ENCODE measurements at places on chromosomes 6 and 20.

DNA sequence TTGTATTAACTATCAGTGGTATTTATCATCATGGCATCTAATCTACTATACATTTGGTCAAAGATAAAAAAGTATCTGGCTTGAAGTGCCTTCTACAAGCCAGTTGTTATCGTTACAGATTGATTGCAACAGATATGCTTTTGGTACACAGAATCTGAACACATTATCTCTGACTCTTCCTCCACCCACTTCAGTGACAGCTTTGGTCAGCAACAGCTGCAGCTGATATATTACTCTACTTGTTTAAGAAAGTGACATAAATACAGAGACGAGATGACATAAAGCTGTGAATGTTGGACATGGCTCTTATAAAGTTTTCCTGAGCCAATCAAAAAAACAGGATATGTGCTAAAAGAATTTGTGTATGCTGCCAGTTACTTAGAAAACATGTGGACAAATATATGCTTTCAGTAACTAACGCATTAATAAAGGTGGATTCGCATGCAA is 77.6 kb downstream of the HIVEP2 start:
- DNase-seq = no peak

GRCh38 chr20:39016506-39016905 is 54.4 kb downstream of the DHX35 start:
- no peak for DNase-seq

GRCh38 chr6:131182991-131183425 is 47.7 kb downstream of the AKAP7 start:
- DNase-seq = peak; percentile 21

GRCh38 chr6:134005800-134006199 is 46.6 kb downstream of the SLC2A12 start:
- DNase-seq = no peak

DNA sequence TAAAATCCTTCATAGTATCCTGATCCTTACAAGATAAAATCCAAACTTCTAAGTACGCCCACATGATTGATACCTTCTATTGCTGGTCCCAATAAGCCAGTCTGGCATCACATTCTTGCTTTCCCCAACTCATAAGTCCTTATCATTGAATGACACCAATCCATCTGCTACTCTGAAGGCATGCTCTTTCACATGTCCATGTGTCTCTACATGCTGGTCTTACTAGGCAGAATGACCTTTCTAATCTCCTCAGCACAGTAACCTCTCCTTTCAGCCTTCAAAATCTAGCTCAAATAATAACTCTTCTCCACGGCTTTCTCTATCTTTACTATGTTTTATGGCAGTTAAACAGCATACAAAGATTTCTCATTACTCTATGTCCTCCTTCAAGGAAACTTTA is 71.1 kb downstream of the ASCC3 start:
- DNase-seq = no peak

GRCh38 chr20:20317195-20317594 is 50.7 kb upstream of the INSM1 start:
- no peak for DNase-seq

- peak; percentile 32 for DNase-seq
These were observed 655 bp downstream of the FAM184A start for GRCh38 chr6:119077643-119078375.

GRCh38 chr20:35578469-35578868 is 36.6 kb downstream of the ERGIC3 start:
- no peak for DNase-seq

GRCh38 chr6:161890133-161890831 is 616.4 kb upstream of the AGPAT4 start:
- DNase-seq = no peak

GRCh38 chr20:38109591-38110524 is 55.2 kb downstream of the TGM2 start:
- DNase-seq = peak; percentile 95

GRCh38 chr20:57141492-57141891 is 124.9 kb downstream of the BMP7 start:
- DNase-seq = no peak

DNA sequence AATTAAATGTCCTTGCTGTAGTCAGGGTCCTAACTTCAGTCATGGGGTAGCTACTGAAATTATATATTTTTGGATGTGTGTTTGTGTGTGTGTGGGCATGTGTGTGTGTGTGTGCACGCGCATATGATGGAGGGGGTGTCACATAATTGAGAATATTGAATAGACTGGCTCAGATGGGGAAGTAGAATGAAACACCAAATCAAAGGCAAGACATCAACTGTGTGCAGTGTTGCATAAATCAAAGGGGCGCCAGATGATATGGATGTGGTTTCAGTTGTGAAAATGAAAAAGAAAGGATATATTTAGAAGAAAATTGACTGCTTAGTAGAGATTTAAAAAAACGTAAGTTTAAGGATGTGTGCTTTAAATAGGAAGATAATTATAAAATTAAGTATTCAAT is 144.2 kb upstream of the CEP162 start:
- DNase-seq = no peak

DNA sequence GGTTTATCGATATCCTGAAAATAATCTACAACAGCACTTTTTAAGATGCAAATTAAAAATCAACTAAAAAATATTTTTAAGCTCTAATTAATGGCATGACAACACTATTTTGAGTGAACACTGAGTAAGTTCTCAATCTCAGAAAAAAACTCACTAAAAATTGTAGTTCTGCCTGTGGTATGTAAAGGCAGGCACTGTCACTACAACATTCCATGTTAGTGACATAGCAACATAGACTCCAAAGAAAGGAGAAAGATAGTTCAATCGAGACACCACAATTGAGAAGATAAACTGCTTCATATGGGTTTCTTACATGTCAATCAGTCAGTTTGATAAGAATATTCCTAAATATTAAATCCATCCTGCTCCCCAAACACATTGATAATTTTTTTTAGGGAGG is 38.0 kb downstream of the COL12A1 start:
- no peak for DNase-seq

DNA sequence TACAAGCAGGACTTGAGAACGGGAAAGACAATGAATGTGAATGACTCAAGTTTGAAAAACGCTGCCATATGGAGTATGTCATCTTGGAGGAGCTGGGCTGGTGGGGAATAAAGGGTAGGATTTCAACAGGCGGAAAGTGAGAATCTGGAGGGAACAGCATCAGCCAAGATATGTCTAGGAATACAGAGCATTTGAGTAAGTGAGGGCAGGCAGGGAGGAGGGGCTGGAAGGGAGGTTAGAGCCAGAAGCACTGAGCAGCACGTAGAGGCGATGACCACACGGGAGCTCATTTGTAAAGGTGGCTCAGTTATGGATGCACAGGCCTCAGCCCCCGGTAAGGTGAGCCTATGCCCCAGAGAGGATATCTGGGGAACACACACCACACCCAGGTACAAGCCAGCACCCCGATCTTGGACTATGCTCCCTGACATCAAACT is 115.1 kb downstream of the ZMYND8 start:
- no peak for DNase-seq

DNA sequence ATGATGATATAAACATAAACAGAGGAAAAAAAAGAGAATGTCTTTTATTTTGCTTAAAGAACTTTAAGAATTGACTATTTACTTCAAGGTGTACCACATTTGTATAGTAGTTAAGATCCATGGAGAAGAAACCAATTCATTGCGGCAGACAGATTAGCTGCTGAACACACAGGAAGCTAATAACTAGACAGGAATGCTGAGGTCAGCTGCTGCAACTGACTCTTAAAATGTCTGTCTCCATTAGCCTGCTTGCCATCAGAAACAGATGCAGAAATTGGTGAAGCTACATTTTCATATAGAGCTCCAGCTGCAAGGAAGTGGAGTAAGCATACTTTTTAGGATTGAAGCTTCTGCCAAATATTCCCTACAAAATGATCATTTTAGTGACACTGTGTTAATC is 939.5 kb downstream of the EPHA7 start:
- DNase-seq = peak; percentile 7

DNA sequence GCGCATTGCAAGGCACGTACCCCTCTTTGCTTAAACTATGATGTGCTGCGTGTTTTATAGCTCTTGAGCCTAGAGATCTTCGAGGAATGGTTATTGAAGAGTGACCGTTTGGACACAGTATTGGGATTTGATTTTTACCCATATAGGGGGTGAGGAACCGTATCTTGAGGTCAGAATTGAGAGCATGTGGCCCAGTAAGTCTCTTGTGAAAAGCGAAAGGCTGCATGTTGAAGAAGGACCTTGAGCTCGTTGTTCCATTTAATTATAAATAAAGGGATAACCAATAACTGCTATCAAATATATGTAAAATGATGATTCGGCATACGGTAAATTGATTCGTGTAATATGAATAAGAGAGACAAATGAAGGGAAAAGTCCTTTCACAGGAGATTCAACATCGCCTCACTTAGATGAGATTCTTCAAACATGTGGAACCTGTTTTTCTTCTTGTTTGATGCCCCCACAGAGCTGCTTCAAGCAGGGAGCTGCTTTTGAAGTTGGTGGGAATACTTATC is 66.6 kb downstream of the AKAP12 start:
- no peak for DNase-seq

GRCh38 chr6:112149236-112149635 is 61.8 kb downstream of the FAM229B start:
- DNase-seq = no peak

DNA sequence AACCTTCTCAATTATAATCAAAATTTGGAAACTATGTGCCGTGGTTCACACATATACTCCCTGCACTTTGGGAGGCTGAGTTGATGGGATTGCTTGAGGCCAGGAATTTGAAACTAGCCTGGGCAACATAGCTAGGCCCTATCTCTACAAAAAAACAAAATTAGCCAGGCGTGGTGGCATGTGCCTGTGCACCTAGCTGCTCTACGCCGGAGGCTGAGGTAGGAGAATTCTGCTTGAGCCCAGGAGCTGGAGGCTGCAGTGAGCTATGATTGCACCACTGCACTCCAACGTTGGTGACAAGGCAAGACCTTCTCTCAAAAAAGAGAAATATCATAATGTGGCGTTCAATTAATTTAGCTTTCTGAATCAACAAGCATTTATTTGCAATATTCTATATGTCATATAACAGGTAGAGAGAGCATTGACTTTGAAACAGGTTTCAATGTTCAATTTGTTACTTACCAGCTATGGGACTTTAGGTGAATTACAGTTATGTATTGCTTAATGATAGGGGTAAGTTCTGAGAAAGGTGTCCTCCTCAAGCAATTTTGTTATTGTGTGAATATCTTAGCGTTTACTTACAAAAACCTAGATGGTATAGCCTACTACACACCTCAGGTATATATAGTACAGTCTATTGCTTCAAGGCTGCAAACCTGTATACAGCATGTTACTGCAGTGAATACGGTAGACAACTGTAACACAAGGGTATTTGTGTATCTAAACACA is 2.2 kb upstream of the SYCP2 start:
- DNase-seq = no peak

DNA sequence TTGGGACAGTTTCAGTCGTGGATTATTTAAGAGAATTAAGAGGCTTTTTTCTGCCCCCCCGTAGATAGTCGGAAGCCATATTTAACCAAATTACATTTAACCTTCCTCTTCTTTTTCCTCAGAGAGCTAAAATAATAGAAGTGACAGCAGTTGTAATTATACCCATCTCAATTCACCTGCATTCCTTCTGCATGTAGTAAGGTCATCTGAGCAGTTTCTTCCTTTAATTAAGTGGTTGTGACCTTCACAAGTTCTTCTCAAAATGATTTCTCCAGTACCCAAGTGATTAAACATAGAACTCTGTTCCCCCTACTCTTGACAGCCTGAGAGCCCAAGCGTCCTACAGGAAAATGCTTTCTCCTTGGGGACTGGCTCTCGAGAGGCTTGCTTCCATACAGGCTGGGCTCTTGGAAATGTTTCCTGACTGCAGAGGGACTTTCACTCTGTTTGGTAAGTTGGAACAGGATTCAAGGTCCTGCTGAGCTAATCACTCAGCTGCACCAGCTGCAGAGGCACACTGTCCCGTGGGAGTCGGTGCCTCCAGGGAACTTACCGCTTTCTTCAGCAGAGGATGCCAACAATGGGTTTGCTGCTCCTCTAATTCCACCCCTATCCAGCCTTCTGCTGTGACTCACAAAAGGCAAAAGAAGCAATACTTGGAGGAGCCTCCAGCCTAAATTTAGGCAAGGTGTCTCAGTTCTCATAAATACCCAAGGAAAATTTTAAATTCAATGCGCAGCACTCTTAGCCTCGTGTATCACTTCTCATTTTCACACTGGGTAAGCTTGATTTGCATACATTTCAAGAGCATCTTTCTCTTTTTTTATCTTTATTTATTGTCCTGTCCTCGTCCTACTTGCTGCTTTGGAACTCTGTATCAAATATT is 414.9 kb downstream of the KIF16B start:
- DNase-seq = no peak

DNA sequence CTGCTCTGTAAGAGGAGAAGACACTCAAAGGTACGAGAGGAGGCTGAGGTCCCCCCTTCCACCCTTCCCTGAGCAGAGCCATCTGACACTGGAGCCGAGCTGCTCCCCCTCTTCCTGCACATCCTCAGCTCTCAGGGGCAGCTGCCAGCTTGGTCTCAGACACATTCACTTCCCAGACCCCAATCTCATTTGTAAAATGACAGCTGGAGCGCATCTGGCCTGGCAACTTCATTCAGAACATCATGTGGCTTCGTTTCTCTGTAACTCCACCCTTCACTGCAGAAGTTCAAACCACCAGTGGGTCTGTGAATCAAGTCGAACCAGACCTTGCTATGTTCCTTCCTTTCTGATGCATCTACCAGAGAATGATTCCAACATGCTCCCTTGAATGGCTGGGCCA is 145.6 kb upstream of the CDH4 start:
- DNase-seq = no peak

GRCh38 chr6:148790817-148791216 is 44.0 kb downstream of the UST start:
- no peak for DNase-seq

GRCh38 chr20:3786126-3786484 is 435 bp downstream of the CENPB start:
- DNase-seq = peak; percentile 67

DNA sequence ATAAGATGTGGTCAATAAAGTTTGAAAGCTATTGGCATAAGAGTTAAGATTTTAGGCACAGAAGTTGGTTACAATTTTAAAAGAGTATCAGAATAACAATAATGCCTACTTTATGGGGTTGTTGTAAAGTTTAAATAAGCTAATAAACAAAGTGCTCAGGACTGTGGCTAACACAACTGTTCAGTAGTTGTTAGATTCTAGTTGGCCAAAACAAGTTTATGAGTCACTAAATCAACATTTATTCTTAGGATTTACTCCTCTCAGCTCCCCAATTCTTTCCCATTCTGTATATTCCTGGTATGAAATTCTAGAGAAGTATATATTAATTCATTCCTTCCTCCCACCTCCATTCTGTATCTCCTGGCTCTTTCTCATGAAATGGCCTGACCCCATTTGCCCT is 14.5 kb downstream of the RMND1 start:
- no peak for DNase-seq

- DNase-seq = no peak
These were observed 85.8 kb downstream of the FOXF2 start for GRCh38 chr6:1475174-1475573.

GRCh38 chr6:40705354-40705753 is 118.2 kb upstream of the LRFN2 start:
- no peak for DNase-seq

GRCh38 chr20:24064092-24064491 is 75.5 kb upstream of the GGTLC1 start:
- no peak for DNase-seq

All from SW480 (cell line).